ENCODE measurements at places on chromosomes 6 and 20.

- DNase-seq: no peak
Measured at GRCh38 chr6:89828988-89829471, 650 bp upstream of the CASP8AP2 start.

DNA sequence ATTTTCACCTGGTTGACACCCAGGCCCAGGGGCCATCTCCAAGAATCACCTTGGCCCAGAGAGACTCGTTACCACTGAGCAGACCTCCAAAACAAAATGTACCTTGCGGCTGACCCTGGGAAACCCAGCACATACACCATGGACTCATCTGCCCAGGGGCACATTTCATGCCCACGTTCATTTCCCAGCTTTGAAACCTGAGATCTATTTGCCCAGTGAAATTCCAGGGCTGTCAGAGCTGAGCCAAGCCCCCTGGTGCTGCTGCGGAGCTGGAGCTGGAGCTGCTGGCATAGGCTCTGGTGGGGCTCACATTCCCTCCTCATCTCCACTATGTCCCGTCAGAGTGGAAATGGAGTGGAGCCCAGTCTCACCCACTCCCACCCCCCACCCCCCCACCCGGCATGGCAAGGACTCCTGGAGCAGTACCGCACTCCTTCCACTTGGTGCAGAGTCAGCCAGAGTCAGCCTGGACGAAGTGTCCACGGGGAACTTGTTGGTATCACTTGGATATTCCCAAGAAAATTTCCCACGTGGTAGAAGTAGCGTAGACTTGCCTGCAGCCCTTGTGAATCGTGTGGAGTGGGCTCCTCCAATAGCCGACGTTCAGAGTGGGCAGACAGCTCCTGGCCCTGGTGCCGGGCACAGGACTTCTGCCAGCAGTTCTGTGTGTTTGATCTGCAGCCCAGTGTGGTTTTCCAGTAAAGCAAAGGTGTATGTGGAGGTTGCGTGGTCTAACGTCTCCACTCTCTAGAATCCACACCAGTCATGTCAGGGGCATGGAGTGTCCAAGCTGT, 18.1 kb upstream of the OSER1 start:
- no peak for DNase-seq

- DNase-seq: no peak
Measured at GRCh38 chr20:45340236-45340847, 7.9 kb downstream of the SDC4 start.

GRCh38 chr20:35738410-35739179, 3.5 kb downstream of the RBM39 start:
- DNase-seq: no peak

- DNase-seq: no peak
Measured at GRCh38 chr20:50514750-50515149, 4.6 kb downstream of the PTPN1 start.

GRCh38 chr6:157841211-157841840, 18.3 kb downstream of the SNX9 start:
- no peak for DNase-seq

GRCh38 chr20:36967636-36968035, 16.1 kb upstream of the SAMHD1 start:
- no peak for DNase-seq

- DNase-seq: no peak
Measured at GRCh38 chr20:16125816-16126215, 447.4 kb downstream of the KIF16B start.

- DNase-seq: no peak
Measured at GRCh38 chr6:108156180-108156937, 9.5 kb upstream of the NR2E1 start.

DNA sequence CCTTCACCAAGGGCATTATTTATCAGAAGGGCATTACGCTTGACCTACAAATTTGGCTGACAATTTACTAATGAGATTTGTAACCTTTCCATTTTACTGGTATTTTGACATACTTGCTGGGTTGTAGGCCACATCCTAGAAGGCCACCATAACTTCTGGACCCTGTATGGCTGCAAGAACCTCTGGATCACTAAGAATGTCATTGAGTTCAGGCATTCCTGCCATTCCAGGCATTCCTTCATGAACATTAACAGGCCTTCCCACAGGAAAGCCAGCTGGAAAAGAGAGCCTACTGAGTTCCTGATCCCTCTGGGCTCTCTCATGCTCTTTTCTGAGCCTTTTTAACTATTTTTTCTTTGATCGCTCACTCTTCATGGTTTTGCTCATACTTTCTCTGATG, 28.4 kb upstream of the SLC35A1 start:
- DNase-seq: no peak

GRCh38 chr6:130136798-130137197, 86.0 kb downstream of the SAMD3 start:
- DNase-seq: no peak

DNA sequence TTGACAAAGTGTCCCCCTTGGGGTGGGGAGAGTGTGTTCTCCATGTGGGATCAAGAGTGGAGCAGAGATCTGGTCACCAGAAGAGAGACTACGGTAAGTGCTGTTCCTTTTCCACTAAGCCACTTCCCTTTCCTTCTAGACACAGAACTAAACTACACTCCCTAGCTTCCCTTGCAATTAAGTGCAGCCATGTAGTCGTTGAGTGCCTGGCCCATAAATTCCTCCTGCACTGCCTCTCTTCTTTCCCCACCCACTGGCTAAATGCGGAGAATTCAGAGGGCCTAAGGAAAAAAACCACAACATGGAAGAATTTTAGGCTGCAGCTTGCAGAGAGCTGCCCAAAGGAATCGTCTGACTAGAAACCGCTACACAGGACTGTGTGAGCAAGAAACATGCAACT, 1.5 kb downstream of the WDR27 start:
- DNase-seq: no peak

GRCh38 chr6:23243854-23244253, 674.5 kb downstream of the HDGFL1 start:
- no peak for DNase-seq

DNA sequence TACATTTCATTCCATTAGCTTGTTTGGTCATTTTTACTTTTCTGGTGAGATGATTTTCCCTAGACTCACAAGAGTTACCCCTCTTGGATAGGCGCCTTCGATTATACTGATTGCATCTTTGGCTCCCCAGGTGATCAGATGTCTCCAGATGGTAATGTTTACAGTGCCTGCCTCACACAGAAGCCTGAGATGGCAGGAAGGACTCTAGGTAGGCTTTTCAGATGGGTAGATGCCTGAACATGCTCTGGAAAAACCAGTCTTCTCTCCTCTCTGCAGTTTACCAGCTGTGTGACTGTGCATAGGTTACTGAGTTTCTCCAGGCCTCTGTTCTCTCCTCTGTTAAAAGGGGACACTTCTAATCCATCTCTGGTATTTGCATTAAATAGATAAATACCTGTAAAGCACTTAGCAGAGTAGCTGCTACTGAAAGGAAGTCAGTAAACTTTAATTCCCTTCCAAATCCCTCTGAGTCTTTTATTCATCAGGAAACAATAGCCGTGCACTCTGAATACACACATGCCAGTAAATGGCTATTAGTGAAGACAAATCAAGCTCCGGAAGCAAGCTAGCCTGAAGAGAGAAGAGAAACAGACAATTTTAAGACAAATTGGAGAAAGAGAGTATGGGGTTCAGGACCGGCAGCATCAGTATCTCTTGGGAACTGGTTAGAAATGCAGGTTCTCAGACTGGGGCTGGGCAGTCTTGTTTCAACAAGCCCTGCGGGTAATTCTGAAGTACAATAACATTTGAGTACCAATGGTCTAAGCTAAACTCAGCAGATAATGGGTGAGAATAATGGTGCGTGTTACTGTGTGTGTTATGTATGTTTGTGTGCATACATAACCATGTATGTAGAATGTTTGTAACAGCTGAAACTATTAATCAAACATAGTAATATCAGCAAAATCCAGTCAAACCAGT, 139.4 kb downstream of the UST start:
- DNase-seq: no peak

GRCh38 chr20:53867741-53868351, 202.5 kb downstream of the BCAS1 start:
- no peak for DNase-seq

DNA sequence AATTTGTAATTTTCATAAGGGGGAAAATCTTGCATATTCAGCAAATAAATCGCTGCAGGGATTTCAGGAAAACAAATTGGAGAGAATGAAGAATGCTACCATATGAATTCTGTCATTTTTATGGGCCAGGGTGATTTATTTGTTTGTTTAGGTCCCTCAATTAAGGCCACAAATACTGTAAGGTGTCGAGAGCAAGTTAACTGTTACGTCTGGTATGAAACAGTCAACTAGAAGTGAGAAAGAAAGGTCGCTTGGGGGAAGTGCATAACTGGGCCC, 166.9 kb upstream of the TSHZ2 start:
- DNase-seq: no peak

DNA sequence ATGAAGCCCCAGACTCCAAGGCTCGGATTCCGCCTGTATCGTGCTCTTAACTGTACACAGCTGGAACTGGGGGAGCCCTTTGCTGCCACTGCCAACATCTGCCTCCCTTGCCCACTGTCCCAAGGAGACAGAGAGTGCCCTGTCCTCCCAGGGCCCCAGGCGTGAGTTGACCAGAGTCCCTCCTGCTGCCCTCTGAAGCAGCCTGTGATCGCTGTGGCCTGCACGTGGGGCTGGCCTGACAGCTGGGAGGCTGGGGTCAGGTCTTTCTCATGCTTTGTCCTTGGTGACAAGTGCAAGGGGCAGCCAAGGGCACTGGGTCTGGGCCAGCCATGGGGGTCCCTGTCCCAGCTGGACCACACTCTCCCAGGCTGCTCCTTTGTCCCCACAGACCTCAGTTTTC, 44.3 kb downstream of the KIAA1755 start:
- DNase-seq: no peak

GRCh38 chr6:151351146-151351700, 40.1 kb downstream of the ZBTB2 start:
- DNase-seq: no peak

- DNase-seq: no peak
Measured at GRCh38 chr6:137829641-137830083, 37.4 kb upstream of the TNFAIP3 start.

GRCh38 chr6:77633993-77634715, 18.7 kb upstream of the MEI4 start:
- no peak for DNase-seq

DNA sequence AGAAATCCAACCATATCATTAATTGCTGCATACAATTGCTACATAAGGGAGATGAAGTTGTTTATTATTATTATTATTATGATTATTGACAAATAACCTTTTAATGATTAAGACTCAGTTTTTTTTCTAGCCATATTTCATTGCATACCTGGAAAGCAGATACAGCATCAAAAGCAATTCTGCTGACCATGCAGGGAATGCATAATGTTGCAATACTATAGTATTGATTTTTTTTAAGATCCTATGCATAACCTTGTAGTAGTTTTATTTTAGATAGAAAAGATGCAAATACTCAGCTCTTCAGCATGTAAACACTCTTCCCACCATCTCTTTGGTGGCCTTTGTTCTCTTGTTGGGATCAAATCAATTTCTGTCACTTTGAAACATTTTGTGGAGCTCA, 300.9 kb upstream of the MAP3K7 start:
- DNase-seq: no peak

DNA sequence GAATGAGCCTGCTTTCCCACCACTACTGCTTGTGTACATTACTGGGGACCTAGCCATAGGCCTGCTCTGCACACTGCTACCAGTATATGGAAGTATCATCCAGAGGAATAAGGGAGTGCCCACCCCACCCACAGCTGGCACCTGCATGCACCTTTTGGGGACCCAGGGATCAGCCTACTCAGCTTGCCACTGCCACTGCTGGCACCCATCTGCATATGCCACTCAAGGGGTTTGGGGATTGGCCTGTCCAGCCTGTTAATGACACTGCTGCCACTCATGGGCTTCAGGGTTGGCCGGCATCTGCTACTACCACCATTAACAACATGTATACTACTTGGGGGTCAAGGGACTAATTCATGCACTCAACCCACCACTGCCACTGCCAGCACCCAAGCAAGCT, 832.1 kb downstream of the PHF3 start:
- no peak for DNase-seq

DNA sequence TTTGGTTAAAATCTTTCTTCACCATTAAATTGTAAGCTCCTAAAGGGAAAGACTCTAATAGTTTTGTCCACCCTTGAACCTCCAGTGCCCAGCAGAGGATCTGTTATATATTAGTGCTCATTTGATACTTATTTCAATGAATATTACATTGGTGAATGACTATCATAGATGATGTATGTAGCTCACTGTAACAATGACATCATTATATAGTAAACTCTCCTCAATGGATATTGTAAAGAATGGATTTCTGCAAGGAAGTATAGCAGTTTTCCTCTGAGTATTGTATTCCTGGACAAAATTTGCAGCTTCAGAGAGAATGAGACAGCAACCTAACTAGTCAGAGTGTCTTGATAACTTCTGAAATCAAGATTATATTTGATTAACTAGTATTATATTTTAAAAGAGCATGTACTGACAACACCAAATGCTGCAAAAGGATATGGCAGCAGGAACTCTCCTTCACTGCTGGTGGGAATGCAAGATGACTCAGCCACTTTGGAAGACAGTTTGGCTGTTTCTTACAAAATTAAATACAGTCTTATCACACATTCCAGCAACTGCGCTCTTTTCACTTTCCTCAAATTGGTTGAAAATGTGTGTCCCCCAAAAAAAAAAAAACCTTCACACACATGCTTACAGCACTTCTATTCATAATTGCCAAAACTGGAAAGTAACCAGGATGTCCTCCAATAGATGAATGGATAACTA, 189.8 kb upstream of the OPRM1 start:
- DNase-seq: no peak

DNA sequence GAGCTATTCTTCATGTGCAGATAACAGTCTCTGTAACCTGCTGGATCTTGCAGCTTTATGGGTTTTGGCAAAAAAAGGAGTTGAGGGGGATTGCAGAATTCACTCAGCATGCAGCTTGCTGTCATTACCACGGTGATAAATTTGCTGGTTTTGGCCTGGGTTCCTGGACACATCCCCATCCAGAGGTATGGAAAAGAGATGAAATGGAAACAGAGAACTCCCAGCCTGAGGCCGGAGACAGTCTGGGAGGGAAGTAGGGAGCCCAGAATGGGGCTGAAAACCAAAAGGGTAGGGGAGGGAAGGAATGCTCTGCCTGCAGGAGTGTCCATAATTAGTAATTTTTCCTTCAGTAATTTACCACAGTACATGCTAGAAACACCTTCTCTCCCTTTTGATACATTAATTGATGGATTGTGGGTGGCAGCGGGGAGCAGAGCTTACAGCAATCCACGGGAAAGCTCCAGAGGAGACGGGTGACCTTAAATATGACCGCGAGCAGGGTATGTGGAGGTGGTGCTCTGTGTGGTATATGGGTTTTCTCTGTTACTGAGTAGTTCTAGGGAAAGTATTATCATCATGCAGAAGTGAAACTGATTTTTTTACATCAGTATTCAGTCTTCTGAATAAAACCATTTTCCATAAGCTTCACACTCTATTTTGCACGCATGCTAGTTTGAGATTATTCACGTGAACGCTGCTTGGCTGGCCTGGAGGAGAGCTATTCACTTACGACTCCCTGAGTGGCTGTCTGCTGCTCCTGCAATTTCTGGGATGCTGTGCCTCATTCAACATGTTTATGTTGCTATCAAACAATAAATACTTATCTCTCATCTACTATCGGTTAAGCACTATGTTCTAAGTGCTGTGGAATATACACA, 66.3 kb upstream of the KCNK16 start:
- no peak for DNase-seq

Data from GM12891 (cell line).